ENCODE measurements at places on chromosomes 4 and X.
A peak's percentile ranks its signal among the peaks of the same experiment; 100 is the strongest.

DNA sequence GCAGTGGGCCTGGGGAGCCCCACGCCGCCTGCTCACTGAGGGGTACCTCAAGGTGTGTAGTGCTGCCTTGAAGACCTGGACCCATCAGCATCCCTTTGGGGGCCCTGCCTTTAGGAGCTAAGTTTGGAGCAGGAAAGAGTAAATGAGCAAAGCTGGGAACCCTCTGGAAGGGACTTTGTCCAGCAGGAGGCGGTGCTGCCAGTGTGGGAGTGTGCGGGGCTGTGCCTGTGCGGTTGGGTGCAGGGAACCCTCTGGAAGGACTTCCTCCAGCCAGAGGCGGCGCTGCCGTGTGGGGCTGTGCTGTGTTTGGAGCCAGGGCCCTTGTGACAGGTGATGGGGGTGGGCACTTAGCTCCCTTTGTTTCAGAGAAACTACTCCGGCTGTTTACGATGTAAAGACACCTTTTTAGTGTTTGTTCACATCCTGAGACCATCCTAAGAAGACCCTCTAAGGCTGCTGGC, 25.8 kb downstream of the RGS12 start:
- DNase-seq: peak; percentile 93

GRCh38 chr4:16450031-16450430, 223.8 kb upstream of the TAPT1 start:
- DNase-seq: no peak

DNA sequence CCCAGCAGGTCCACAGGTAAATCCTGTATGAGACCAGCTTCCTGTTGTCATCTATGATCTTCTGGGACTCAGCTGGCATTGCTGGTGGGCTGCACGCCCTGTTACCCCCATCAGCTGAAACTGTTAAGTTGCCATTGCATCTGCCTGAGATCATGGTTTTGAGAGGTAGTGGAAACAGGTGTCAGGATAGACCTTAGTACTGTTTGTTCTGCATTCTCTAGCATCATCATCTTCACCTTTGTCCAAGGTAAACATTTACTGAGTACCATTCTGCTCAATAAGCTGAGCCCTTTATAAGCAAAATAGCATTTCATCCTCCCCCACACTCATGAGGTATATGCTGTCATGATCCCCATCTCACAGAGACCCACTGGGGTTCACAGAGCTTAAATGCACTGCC, 42.9 kb upstream of the PROM1 start:
- DNase-seq: no peak

- DNase-seq: no peak
Measured at GRCh38 chr4:42119886-42120285, 32.6 kb downstream of the BEND4 start.

GRCh38 chr4:1018147-1019020, 7.0 kb downstream of the FGFRL1 start:
- no peak for DNase-seq

DNA sequence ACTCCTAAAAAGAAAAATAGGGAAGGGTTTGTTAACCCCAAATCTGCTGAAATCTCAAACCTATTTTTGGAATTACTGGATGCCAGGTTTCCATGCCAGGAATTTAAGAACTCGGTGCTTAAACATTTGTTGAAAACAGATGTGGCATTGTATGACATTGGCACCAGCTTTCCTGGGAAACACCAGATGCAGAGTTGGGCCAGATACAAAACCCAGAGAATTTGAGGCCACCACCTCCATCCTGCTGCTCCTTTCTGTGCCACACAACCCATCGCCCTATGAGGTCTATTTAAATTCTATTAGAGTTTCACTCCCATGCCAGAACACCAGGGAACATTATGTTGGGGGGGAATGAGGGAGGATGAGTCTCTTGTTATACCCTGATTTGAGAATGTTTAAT, 71.7 kb downstream of the ARAP2 start:
- no peak for DNase-seq

DNA sequence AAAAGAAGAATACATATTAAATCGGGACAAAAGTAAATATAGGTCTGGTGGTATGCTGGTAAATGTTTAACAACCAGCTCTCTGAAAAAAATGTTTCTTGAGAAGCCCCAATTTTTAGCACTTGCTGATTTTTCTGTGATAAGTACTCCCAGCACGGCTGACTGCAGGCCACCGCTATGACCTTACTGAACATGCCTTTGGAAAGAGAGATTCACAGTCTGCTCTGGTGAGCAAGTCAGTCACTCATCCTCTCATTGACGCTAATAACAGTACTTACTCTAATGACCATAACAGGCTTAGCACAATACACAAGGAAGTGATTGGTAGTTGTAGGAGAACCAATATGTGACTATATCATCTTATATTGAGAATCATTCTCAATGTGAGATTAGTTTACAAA, 98.9 kb upstream of the BLTP1 start:
- no peak for DNase-seq

DNA sequence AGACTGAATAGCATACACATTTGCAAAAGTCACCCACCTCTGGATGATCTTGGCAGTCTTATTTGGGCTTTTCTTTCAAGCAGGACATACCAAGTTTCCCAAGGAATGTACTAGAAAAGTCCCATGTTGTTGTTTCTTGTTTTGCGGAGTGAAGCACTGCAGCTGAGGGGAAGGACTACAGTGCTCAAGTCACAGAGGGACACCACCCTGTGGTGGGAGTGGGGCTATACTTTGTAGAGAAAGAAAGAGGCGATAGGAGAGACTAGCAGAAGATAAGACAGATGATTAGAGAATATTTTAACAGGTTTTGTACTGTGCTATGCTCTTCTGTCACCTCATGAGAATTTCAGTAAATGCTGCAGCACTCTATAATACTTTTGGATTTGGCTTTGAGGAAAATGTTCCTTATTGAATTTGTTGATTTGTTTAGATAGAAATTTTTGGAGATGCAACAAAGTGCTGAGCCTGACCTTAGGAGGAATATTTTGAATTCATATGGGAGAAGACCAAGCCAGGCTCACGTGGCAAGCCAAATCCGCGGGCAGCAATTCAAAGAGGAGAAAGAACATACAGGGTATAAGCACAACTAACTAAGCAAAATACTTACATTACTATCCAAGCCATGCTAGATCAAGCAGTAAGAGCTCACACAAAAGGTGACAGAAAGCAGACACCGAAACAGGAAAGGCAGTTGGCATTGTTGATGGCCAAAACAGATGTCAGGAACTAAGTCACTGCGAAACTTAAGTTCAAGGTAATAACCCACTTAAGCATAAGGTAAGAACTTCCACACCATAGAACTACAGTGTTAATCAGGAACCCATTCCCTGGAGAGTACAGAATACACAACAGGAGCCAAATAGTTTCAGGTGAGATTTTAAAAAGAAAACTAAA, 280.3 kb upstream of the INTU start:
- DNase-seq: peak; percentile 23

DNA sequence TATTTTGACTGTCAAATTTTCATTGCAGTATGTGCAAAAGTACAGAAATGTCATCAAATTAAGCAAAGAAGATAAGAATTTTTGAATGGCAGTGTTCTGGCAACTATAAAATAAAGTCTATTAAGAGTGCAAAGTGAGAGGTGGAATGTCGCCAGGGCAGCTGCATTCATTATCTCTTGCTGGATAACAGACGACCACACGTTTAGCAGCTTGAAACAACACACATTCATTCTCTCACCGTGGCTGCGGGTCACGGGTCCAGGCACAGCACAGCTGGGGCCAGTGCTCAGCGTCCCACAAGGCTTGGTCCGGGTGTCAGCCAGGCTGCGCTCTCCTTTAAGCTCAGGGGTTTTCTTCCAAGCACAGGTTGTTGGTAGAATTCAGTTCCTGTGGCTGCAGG, 113.9 kb downstream of the GPR143 start:
- no peak for DNase-seq

DNA sequence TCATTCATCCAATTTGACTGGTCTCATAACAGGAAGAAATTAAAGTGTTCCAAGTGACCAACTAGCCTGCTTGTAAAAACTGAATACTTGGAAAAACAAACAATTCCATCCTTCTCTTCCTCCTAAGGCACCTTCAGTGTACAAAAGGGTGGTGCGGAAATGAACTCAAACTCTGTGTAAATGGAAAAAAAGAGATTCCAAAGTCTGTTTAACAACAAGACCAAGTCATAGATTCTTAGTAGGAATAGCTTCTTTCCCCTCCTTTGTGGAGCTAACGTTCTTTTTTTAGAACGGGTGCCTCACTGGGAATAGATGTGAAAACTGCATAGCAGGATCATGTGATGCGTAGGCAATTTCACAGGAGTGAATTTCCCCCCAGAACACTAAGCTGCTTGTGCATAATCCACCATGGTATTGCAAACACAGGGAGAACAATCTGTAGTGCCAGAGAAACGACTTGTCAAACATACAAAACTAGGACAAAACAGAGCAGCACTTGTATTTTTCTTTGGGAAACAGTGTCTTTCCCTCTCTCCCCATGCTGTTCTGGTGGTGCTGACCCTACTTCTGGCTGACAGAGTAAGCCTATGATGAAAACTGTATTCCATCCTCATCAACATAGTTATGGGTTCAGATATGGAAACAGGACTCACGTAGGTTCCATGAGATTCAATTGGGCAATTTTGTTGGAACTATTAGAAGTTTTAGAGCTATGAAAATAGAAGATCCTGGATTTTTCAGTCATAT, 13.2 kb upstream of the SOD3 start:
- no peak for DNase-seq

- DNase-seq: no peak
Measured at GRCh38 chr4:39054497-39054896, 7.5 kb upstream of the KLHL5 start.

GRCh38 chr4:142801966-142802365, 44.1 kb downstream of the INPP4B start:
- DNase-seq: no peak

DNA sequence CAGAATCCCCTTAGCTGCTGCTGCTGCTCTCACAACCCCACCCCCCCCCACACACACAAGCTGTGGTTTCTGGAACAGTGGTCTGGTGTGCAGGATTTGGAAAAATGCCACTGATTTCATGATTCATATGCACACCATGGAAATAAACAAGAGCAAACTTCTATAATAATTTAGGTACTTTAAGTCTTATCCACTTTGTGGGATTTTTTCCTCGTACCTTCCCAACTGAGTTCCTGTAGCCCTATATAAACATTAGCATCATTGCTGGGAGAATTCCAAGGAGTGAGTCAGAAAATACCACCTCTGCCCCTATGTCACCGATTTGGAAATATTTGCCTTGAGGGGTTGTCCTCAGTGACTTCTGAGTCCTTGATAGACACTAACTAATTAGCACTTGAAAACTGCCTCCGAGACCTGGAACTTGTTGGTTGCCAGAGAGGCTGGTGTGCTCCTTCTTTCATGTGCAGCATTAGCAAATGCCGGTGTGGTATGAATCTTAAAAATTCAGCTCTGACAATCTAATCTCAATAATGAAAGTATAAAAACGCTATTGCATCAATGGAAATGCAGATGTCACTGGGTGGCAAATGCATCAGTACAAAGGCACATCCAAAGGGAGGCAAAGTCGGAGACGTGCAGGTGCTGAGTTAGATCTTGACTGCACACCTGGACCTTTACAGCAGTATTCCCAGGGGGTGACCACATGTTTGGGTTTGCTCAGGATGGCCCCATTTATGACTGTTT, 61.8 kb downstream of the CPE start:
- no peak for DNase-seq

DNA sequence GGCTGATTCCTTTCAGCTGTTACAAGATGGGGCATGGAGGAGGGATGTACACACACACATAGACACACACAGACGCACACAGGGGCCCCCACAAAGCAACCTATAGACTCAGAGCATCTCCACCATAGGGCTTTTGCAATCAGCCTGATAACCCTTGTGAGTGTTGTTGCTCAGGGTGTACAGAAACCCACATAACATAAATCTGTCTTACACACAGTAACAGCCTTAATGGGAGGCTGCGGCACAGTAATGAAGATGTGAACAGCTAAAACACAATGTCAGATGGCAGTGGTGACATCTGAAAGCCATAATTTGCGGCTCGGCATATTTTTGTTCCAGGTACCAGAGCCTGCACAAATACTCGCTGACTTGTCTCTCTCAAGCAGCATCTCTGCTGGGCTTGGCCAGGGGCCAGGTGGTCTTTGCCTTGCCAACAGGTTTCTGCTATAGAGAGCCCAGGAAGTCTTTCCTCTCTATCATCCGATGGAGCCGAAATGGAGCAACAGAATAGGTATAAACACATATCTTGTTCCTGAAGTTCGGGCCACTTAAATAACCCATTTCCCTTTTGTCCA, 357.2 kb upstream of the GATB start:
- DNase-seq: no peak

DNA sequence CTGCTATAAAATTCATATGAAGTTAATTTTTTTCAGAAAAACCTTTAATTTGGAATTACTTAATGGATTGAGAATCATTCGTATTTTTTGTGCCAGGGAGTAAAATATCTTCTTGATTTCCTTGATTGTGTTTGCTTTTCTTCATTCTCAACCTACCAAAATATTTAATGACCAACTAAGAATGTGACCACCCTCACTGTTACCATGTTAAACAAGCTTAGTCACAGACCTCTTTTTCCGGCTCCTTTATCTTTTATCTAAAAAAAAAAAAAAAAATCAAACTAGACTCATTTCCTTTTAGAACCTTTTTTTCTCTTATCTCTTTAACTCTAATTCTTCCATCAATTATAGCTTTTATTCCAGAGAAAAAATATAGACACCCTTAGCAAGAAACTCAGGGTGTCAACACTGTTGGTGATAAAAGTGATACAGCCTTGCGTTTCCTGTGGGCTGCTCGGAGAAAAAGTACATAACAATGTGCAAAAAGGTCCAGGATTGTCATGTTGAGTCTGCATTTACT, 20.6 kb upstream of the HPGDS start:
- DNase-seq: no peak

DNA sequence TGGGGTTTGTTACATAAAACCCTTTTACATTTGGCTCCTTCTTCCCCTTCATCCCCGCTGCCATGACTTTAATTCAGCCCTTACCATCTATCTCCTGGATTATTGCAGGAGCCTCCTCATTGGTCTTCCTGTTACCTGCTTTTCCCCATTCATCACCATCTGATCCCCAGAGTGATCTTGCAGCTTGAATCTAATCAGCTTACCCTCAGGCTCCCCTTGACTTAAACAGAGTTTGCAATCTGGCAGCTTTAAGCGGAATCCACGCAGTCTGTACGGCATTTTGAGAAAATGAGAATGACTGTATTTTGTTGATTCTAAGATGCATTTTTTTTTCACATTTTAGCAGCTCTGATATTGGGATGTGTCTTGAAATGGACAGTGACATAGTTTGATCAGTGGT, 14.9 kb upstream of the PPEF1 start:
- no peak for DNase-seq

GRCh38 chrX:150450519-150451177, 87.5 kb downstream of the MAMLD1 start:
- DNase-seq: no peak

GRCh38 chr4:90840291-90840690, 713.1 kb downstream of the CCSER1 start:
- no peak for DNase-seq

GRCh38 chr4:10096201-10096977, 20.2 kb downstream of the WDR1 start:
- no peak for DNase-seq

Measured in WTC11 (cell line).